Inflammatory macrophage (primary cell): ENCODE measurements at places on chromosomes 5 and 9.
A peak's percentile ranks its signal among the peaks of the same experiment; 100 is the strongest.

DNA sequence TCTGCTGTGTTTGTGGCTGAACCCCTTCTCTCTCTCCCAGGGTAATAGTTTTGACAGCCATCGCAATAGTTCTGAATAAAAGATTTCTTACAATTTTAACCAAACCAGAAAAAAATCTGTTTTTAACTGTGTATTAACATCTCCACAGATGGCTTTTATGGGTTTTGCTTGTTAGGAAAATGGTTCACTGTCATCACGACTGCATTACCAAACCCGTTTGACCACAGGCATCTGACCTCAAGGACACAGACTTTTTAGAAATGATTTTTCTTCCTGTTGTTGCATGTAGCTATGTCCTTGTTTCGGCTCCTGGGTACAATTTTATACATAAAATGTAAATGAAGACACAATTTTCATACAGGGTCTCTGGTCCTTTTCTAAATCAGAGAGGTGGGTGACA lies 316.1 kb downstream of the IRX1 start:
- no peak for DNase-seq

- no peak for DNase-seq
Observed at GRCh38 chr5:167999182-167999581, 292.3 kb upstream of the WWC1 start.

DNA sequence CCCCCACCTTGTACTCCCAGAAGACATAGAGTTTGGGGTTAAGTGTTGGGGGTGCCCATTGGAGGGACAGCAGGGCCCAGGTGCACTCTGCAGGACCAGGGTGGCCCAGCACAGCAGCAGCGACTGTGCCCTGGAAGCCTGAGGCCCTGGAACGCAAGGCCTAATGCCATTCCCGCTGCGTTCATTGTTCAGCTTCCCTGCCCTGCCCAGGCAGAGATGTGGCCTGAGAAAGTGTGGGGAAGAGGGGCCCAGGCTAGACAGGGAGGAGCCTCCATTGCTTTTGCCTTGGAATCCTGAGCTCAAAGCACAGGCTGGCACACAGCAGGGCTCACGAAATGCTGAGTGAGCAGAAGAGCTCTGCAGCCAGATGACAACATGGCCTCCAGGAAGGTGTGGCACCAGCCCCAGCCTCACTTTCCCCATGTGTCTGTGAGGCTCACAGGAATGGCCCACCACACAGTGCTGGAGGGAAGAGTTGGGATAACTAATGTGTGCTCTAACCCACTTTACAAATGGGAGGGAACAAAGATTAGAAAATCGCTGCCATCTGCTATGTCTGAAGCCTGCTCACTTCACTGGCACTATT lies 19.4 kb downstream of the S1PR3 start:
- no peak for DNase-seq

GRCh38 chr5:8391911-8392310 lies 523.0 kb downstream of the MTRR start:
- no peak for DNase-seq

DNA sequence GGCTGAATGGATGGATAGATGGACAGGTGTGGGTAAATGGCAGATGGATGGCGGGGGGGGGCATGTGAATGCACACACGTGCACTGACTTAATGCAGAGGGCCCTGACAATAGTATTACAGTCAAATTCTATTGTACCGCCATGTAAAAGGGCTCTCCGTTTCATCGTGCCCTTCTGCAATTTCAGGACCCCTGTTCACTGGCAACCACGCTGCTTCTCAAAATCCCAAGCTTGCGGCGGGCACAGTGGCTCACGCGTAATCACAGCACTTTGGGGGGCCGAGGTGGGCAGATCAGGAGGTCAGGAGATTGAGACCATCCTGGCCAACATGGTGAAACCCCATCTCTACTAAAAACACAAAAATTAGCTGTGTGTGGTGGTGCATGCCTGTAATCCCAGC lies 211.4 kb downstream of the BNC2 start:
- DNase-seq, result no peak

DNA sequence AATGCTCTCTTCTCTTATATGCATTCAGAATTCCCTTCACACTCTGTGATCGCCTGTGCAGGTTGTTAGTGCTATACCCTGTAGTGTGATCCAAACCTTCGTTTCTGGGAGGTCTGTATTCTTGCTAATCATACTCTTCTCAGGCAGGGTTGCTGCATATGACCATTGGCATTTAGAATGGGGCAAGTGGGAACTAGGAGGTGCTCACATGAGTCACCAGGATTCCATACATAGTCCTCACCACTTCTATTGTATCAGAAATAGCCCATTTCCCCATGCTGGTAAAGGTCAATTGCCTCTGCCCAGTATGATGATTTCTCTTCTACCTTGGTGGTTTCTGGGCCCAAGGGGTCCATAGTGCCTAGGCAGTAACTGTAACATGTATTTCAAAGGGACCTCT lies 443.5 kb upstream of the CDH6 start:
- no peak for DNase-seq

- DNase-seq, result peak; percentile 21
Observed at GRCh38 chr5:147098233-147098790, 136.5 kb upstream of the STK32A start.

- no peak for DNase-seq
Observed at GRCh38 chr5:2333291-2333690, 418.2 kb downstream of the IRX2 start.

DNA sequence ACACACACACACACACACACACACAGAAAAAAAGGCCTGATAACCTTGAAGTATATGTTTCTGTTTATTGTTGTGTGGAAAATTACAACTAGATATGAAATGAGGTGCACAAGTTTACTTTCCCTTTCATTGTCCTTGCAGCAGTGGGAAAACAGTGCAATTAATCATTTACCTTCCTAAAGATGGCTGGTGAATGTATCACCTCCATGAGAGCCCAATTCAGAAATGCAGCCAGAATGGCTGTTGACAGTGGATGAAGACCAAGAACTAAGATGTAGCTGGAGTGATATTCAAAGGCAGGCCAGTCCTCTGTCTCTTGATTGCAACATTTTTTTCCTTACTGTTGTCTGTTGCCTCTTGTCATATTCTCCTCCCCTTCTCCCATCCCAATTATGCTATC lies 49.6 kb upstream of the EIF4EBP3 start:
- no peak for DNase-seq

GRCh38 chr5:3995954-3996619 lies 400.5 kb downstream of the IRX1 start:
- DNase-seq, result no peak

- DNase-seq, result peak; percentile 83
Observed at GRCh38 chr9:127779136-127779981, 893 bp upstream of the SH2D3C start.

- DNase-seq, result no peak
Observed at GRCh38 chr5:51375084-51375483, 8.2 kb upstream of the ISL1 start.
